Activated CD8-positive, alpha-beta memory T cell treated with anti-CD3 and anti-CD28 coated beads, Interleukin-2, amount 50 U/mL, for 4 hours (primary cell): ENCODE measurements at places on chromosomes 4 and X.
A peak's percentile ranks its signal among the peaks of the same experiment; 100 is the strongest.

- no peak for DNase-seq
Measured at GRCh38 chr4:73683033-73683432, 57.3 kb upstream of the CXCL8 start.

DNA sequence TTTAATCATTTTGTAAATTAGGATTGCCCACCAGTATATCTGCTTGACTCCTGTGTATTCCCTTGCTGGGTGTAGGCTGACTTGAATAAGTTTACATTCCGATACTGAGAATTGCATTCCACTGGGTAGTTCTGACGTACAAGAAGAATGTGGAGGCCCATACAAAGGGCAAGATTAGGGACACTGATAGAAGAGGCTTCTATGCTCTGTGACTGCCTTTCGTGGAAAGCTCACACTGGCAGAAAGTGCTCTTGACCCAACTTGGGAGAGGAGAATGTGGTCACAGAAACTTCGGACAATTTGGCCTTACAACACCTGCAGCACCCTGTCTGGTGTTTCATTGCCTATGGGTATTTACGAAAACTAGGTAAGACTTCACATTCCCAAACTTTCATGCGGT, 126.3 kb downstream of the RAPGEF2 start:
- no peak for DNase-seq

DNA sequence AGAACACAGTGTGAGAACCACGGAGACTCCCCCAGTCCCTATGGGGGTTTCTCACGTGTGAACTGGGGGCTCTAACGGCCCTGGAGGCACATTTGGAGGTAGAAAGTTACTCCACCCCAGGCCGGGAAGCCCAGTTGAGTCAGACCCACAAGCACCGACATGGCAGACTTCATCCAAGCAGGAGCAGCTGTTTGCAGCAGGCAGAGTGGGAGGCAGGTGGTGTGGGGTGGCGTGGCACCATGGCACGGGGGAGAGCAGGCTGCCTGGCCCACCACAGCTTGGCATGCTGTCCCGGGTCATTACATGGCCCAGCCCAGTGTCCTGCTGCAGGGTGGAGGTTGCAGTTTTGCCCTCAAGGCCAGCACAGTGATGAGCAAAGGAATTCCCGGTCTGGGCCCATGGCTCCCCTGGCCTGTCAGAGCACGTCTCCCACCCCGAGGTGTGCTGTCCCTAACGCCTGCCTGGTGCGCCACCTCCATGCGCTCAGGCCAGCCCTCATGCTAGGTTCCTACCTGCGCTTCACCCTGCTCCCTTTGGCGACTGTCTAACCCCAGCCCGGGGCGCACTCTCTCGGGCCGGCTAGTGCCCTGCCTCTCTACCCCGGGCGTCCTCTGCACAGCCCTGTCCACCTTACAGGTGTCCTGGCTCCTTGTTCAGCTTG, 90.6 kb upstream of the AFAP1 start:
- no peak for DNase-seq

GRCh38 chrX:136773648-136774047, 7.1 kb downstream of the ARHGEF6 start:
- no peak for DNase-seq

DNA sequence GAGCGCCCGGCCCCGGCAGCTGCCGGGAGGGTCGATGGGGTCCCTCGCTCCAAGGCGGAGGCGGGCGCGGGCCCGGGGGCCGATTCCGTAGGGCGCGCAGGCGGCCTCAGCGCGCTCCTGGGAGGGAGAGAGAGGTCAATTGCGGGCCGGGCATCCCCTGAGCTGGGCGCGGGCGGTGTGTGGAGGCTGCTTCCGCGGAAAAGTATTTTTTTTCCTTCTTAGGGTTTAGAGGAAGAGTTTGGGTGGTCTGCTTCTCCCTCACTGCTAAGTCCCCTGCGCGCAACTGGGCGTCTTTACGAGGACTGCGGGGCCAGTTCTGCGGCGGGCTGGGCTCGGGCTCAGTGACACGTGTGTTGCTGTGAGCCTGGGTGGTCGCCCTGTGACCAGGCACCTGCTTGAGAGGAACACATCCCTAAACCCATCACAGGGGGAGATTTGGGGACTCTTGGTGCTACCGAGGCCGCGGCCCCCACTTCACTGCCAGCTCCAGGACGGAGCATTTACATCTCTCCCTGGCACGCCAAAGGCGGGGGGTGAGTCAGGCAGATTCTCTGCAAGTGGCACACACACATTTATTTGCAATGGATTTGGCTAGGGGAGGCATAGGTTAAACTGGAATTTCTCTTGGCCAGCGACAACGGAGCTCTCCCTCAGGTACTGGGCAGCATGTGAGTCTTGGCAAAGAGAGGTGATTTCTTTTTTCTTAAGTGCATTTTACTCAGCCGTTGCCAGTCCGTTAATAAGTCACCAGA, 151.2 kb upstream of the SLC4A4 start:
- DNase-seq: peak; percentile 22

- DNase-seq: peak; percentile 36
Measured at GRCh38 chrX:15242899-15243555, 26.9 kb downstream of the ASB9 start.
